ENCODE measurements at places on chromosomes 5 and 9.

DNA sequence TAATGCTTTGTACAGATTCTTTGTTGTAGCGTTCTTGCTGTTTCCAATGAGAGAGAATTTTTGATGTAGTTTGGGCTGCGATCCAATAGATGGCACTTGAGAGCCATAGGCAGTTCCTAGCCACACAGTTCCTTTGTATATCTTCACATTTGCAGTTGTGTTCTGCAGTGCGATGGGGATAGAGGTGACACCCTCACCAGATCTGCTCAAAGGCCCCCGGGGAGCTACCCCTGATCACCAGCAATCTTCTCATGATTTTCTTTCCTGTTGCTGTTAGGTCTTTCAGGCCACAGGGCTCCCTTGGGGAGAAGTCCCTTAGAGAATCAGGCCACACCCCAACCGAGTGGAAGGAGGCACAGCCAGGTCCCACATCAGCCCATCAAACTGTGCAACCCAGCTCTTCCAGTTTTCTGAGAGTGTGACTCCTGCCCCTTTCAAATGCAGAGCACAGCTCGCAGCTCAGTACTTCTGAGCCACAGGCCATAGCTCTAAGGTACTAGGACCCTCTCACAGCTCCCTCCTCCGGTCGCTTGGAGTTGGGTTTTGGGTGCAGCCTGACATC, 353.7 kb downstream of the SLCO4C1 start:
- DNase-seq = no peak

DNA sequence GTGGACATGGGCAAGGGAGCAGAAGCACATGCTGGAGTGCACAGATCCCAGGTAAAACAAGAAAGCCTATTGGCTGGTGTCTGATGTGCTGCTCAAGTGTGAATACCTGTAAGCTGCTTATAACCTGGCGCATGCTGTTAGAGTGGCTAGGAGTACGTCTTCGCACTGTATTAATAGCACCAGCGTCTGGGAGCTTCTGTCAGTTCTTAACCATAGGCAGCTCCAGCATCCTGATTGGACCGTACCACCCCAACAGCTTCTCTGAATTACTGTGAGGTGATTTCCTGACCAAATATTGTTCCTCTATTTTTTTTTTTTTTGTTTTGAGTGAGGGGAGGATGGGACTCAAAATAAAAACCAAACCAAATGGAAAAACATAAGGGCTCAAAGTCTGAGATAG, 987.6 kb downstream of the PTPRD start:
- DNase-seq = no peak

- no peak for DNase-seq
Measured at GRCh38 chr5:1820926-1821325, 19.7 kb downstream of the NDUFS6 start.

- DNase-seq = no peak
Measured at GRCh38 chr9:88399966-88400365, 11.7 kb downstream of the SPIN1 start.

DNA sequence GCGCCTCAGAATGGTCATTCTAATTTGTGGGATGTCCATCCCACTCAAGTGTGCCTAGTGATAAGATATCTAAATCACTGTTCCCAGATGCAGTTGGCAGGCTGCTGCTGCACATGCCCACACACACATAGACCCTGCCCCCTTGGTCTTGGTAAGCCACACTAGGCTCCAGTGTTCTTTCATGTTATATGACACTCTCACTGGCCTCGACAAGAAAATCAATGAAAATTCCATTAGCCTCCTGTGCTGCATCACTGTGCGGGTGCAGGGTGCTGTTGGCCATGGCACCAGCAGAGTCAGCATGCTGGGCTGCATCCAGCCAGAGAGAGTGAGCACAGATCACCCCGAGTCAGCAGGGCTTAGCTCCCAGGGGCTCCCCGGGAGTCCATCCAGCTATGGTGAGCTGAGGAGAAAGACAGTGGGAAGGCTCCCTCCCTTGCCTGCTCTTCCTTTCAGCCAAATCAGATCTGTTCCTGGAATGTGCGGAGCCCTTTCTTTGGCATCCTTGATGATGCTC, 59.9 kb downstream of the ABLIM3 start:
- no peak for DNase-seq

DNA sequence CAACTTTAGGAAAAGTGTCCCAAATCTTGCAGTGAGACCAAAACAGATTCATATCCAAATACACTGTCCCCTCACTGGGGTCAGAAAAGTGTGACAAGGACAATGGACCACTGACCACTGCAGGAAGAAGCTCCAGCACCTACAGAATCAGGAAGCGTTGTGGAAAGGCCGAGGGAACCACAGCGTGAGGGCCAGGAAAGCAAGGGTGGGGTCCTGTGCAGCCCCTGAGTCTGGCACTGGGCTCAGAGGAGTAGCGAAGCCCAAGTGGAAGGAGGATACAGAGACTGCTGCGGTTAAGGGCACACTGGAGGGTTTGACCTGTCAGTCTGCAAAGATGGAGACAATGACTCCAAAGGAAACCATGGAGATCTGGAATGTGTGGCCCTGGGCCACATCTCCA, 36.9 kb downstream of the C5orf15 start:
- no peak for DNase-seq
